ENCODE measurements at places on chromosomes 7 and 10.

GRCh38 chr10:1558906-1559305, 178.4 kb downstream of the ADARB2 start:
- no peak for DNase-seq

DNA sequence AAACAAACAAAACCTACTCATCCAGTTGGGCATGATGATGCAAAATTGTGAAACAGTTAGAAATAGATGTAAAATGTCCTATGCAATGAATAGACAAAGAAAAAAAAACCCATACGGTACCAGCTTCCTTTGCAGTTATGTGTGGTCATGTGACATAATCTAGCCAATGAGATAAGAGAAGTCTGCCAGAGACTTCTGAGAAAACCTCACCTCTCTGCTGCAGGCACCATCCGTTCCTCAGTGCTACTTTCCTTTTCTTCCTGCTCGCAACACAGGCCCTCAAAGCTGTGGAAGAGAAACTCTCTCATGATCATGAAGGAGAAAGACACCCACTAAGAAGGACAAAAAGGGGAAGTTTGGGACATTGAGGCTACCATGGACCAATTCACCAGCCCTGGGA, 76.8 kb upstream of the CARD11 start:
- DNase-seq = no peak

GRCh38 chr10:128823201-128823600, 643.8 kb upstream of the MGMT start:
- DNase-seq = no peak

GRCh38 chr7:23618241-23618640, 21.1 kb downstream of the CCDC126 start:
- no peak for DNase-seq

DNA sequence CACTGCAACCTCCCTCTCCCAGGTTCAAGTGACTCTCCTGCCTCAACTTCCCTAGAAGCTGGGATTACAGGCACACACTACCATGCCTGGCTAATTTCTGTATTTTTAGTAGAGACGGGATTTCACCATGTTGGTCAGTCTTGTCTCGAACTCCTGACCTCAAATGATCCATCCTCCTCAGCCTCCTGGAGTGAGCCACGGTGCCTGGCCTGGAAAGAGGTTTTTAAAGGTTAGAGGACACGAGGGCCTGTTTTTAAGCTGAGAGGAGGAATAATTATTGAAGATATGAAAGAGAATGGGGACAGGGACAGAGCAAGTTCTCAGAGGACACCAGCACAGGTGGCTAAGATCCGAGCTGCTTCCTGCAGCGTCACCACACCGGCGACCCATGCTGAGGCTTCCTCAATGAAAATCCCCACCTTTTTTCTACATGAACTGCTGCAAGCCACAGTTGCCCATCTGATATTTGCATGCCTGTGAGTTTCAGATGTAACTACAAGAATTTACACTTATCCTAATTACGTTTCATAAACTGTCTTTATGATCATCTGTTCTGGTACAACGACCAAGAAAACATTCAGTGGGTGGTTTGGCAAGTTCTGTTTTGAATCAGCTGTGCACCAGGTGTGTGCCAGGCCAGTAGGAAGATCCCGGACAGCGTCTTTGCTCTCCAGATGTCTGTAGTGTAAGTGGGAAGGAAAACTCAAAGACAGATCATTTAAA, 76.0 kb downstream of the HIP1 start:
- no peak for DNase-seq

- DNase-seq = no peak
These were observed 32.8 kb downstream of the CAMK1D start for GRCh38 chr10:12382157-12382548.

DNA sequence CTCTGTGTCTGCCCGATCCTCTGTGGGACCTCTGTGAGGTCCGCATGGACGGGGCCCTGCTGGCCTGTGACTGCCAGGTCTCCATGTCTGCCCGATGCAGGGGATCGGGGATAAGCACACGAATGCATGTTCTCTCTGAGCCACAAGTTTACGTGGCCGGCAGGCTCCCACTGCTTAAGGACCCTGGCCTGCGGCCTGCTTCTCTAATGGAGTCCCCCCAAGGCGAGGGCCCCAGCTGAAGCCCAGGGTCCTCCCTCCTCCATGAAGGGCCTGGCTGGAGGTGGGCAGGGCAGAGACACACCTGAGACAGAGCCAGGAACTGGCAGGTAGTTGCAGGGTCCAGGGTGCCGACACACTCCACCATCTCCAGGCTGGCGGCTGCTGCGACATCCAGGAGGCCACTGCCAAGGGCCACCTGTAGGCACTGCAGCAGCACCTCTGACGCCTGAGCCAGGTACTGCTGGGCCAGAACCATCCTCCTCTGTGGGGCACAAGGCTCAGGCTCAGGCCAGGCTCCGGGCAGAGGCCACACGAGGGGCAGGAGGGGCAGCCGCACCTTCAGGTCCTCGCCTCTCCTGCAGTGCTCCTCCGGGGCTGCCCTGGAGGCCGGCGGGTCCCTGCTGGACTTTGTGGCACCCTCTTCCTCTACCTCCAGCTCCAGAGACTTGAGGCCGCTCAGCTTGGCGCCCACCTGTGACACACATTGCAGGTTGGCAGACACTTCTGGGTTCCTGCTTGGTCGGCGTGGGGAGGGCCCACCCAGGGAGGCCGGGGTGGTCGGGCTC, 60.9 kb upstream of the NKX6-2 start:
- DNase-seq = no peak

DNA sequence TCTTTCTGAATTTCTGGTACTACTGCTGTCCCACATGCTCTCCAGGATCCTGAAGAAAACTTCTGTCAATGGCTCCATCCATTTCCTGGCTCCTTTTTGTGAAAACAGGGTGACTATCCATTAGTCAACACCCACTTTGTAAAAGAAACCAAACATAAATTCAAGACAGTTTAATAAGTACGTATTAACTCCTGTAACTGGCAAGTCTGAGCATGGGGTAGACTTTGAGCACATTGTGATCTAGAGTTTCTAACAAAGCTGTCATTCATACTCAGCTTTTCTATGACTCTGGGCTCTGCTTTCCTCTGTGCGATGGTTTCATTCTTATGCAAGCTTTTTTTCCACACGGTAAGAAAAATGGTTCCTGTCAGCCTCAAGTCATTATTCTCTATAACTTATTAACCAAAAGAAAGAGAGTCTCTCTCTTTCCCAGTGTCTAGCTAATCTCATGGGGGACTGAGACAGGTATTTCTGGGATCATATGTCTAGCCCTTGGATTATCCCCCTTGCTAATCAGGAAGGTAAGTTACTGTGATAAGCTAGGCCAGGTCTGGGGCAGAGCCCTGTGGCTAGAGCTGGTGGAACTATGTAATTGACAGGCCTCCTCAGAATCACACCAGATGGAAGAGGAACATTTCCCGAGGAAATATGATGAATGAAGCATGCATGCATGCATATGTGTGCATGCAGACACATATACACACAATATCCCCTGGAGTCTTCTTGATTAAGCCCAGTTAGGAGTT, 98.5 kb downstream of the GNAI1 start:
- DNase-seq = no peak

- DNase-seq = no peak
These were observed 42.3 kb downstream of the FEZF1 start for GRCh38 chr7:122262246-122262645.

GRCh38 chr10:133419211-133419950, 5.0 kb downstream of the SPRN start:
- no peak for DNase-seq
